Activated T-cell treated with anti-CD3 and anti-CD28 coated beads, Interleukin-2, amount 50 U/mL, for 48 hours (primary cell): ENCODE measurements at places on chromosomes 2 and 18.

DNA sequence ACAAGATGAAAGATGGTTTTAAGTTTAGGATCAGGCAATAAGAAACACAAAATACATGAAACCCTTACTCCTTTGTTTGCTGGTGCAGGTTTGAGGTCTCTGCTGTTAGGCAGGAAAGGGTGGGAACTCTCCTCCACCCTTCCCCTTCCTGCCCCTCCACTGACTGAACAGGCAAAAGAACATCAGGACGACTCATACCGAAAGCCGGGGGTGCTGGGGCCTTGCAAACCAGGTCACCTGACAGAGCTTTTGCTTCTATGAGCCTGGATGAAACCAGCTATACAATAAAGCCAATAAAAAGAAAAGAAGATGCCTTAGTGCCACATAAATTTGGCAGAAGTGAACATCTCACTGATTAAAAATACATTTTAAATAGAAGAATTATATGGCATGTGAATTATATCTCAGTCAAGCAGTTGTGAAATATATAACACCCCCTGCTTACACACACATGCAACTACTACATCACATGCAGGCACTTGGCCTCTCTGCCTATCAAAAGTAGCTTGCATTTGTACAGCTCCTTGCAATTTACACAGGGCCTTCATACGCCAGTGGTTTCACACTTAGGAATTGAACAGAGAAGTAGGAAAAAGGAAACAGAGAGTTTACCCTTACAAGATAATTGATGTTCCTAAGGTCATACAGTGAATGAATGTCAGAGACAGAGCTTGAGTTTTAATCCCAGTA lies 215.1 kb upstream of the TRIB2 start:
- peak; percentile 80 for DNase-seq

DNA sequence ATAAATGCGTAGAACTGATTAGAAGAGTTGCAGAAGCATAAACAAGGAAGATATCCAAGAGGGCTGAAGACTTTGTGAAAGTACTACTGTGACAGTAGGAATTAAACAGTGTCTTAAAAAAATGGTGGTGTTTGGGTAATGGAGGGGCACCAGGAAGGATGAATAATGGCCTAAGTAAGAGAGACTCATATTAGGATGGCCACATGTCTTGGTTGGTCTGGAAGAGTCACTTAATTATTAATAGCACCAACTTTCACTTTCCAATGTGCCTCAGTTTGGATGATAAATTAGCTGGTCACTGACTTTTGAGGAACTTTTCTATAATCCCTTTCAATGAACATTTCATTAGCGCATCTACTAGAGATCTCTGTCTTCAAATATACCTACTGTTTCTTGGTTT lies 372.2 kb downstream of the NYAP2 start:
- no peak for DNase-seq

- DNase-seq, result no peak
Observed at GRCh38 chr2:19611491-19612332, 253.3 kb upstream of the OSR1 start.

GRCh38 chr2:106582148-106583143 lies 95.3 kb downstream of the CD8B2 start:
- DNase-seq, result peak; percentile 74

GRCh38 chr18:770583-770961 lies 41.5 kb downstream of the YES1 start:
- no peak for DNase-seq

GRCh38 chr2:175034716-175035115 lies 29.5 kb upstream of the CHN1 start:
- DNase-seq, result no peak
